ENCODE measurements at places on chromosomes 3 and 15.

- DNase-seq = no peak
Measured at GRCh38 chr15:70519616-70520015, 243.7 kb downstream of the UACA start.

DNA sequence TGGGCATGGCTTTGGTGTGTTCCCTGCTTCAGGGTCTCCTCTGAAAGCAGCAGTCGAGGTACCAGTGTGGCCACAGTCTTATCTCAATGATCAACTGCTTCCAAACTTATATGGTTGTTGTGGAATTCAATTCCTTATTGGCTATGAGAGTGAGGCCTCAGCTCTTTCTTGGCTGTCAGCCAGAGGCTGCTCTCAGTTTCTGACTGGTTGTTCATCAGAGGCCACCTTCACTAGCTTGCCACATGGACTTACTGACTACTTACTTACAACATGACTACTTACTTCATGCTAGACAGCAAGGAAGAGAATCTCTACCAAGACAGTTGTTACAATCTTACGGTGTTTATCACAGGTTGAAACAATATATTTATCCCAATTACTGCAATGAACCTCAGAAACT lies 789.2 kb downstream of the DIPK2A start:
- no peak for DNase-seq

DNA sequence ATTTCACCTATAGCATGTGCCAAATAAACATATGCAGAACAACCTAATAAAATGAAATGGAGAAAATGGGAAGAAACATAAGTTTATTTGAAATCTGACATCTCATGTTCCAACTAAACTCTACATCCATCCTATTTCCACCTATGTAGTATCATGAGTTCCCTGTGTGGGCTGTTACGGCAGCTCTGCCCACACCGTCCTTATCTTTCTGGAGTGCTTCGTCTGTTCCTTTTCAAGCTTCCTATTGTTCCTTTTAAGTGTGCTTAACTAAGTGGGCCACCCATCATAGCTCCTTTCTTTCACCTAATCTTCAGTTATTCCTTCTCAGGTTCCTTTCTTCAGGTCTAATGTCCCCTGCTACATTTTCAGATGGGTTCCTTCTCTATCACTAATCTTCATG lies 17.3 kb downstream of the RYR3 start:
- DNase-seq = no peak

DNA sequence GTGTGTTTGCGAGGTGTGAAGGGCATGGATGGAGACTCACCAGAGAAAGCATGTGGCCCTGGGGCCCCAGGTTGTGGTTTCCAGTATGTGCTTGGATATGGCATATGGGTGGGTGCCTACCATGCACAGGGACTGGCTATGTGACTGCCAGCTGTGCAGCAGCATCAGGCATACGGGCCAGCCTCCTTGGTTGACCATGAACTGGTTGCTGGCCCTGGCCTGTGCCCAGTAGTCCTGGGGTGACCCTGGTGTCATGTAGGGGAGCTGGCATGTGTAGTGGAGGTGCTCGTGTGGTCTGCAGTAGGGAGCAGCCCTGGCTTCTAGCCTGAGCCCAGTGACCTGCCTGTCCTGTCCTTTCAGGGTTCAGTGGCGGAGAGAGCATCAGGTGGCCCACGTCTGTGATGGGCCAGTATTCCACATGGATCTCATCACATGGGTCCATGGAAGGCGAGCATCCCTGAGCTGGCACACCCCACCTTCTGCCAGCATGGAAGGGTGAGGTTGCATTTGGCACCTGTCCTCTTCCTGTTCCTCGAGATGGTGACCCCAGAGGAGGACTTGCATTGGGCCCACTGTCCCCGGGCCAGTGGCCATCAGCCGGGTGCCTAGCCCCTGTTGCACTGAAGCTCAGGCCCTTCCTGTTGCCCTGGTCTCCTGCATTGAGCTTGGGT lies 228.9 kb downstream of the SNRPN start:
- no peak for DNase-seq

- no peak for DNase-seq
Measured at GRCh38 chr3:25775936-25776335, 7.3 kb downstream of the NGLY1 start.

DNA sequence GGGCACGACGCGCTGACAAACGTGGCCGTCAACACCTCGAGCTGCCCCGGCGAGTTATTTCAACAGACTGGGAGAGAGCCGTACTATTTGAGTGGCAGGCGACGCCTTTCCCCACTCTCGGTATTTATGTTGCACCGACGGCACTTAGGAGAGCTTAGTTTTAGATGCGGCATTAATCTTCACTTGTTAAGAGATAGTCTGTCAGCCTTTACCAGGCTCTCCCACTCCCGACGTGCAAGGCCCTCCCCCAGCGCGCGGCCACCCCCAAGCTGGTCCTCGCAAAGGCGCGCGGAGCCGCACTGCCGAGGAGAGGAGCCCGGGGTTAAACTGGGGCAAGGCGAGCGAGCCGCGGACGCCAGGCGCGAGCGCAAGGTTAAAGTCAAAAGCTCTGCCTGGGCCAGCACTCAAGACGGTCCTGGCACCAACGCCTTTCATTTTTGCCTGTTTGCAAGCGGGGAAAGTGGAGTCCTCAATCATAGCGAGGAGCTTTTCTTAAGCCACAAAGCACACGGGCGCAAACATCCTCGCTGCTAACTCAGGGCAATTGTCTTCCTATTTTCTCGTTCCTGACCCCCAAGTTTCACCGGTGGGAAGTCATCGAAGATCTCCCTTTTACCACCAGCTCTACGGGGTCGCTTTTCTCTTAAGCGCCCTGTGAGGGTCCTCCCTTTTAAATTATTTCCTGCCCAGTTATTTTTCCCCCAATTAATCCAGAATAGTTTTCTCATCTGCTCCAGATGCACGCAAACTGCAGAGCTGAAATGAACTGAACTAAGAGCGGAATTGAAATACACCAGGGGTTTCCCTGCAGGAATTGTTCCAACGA lies 86.6 kb downstream of the NR2F2 start:
- DNase-seq = no peak

GRCh38 chr3:100640633-100641032 lies 31.2 kb downstream of the ADGRG7 start:
- DNase-seq = no peak

GRCh38 chr3:123085293-123085931 lies 18.6 kb downstream of the PDIA5 start:
- DNase-seq = no peak

All from stimulated activated CD4-positive, alpha-beta T cell treated with anti-CD3 and anti-CD28 coated beads, Interleukin-2, amount 100 ng/mL, for 48 hours (primary cell).